Urinary bladder (tissue), 4 donors: ENCODE measurements at places on chromosomes 1 and 21. TPM values are rescaled to one million over a fixed set of nuclear protein-coding genes. Genes with fewer than 3 reads are reported as not detected.

LMNA gene
- 306 TPM for polyA plus RNA-seq

EDN2 gene
- polyA plus RNA-seq, result 0.44 TPM

RIT1 gene
- 24.9 TPM for polyA plus RNA-seq

SELL gene
- 2.2 TPM for polyA plus RNA-seq

PGBD5 gene
- 0.52 TPM for polyA plus RNA-seq

TEDDM1 gene
- polyA plus RNA-seq, result not detected

GPR25 gene
- polyA plus RNA-seq, result 0.06 TPM

LHX4 gene
- polyA plus RNA-seq, result 0.03 TPM

RCSD1 gene
- polyA plus RNA-seq, result 19.9 TPM

GJA9 gene
- polyA plus RNA-seq, result not detected

DYNLT4 gene
- 0.35 TPM for polyA plus RNA-seq

UTS2 gene
- polyA plus RNA-seq, result not detected

SPRR2B gene
- not detected for polyA plus RNA-seq

GLIS1 gene
- polyA plus RNA-seq, result 2.0 TPM

TRPM2 gene
- 3.3 TPM for polyA plus RNA-seq

FOXD2 gene
- polyA plus RNA-seq, result 0.19 TPM

ASPM gene
- polyA plus RNA-seq, result 0.11 TPM

LCA5L gene
- 1.5 TPM for polyA plus RNA-seq

PROK1 gene
- 5.3 TPM for polyA plus RNA-seq

S1PR1 gene
- 61.1 TPM for polyA plus RNA-seq

GJC2 gene
- 5.4 TPM for polyA plus RNA-seq

CELF3 gene
- 0.47 TPM for polyA plus RNA-seq

ALX3 gene
- 0.15 TPM for polyA plus RNA-seq

HENMT1 gene
- polyA plus RNA-seq, result 4.7 TPM

ORC1 gene
- polyA plus RNA-seq, result 0.48 TPM

TSSK3 gene
- 0.73 TPM for polyA plus RNA-seq

RAB4A gene
- polyA plus RNA-seq, result 51.4 TPM

VWA5B1 gene
- polyA plus RNA-seq, result 0.51 TPM

MARK1 gene
- polyA plus RNA-seq, result 7.8 TPM

NBPF15 gene
- 18.1 TPM for polyA plus RNA-seq

TLCD4 gene
- polyA plus RNA-seq, result 7.1 TPM

MCOLN2 gene
- 0.43 TPM for polyA plus RNA-seq

AMY1C gene
- polyA plus RNA-seq, result not detected

CENPF gene
- polyA plus RNA-seq, result 0.95 TPM

FAM72B gene
- polyA plus RNA-seq, result 0.43 TPM

NGF gene
- polyA plus RNA-seq, result 8.0 TPM

NTRK1 gene
- 1.0 TPM for polyA plus RNA-seq

EFCAB14 gene
- 58.6 TPM for polyA plus RNA-seq

NBPF10 gene
- 0.71 TPM for polyA plus RNA-seq

PRMT2 gene
- polyA plus RNA-seq, result 145 TPM

RNU1-1 gene
- polyA plus RNA-seq, result not detected

HUNK gene
- 2.8 TPM for polyA plus RNA-seq

SLC1A7 gene
- polyA plus RNA-seq, result 0.29 TPM

OR2T29 gene
- not detected for polyA plus RNA-seq

G0S2 gene
- polyA plus RNA-seq, result 94.9 TPM

ARHGAP30 gene
- polyA plus RNA-seq, result 5.1 TPM

CNTN2 gene
- 0.67 TPM for polyA plus RNA-seq

SLC50A1 gene
- 31.7 TPM for polyA plus RNA-seq

LCE3E gene
- polyA plus RNA-seq, result not detected

DYRK1A gene
- polyA plus RNA-seq, result 29.0 TPM
